NCI-H1436 treated with DMSO at 0.1 percent for 48 hours (cell line): ENCODE measurements at places on chromosomes 11 and 22.

- no peak for DNase-seq
Measured at GRCh38 chr11:32820497-32820896, 9.2 kb upstream of the PRRG4 start.

DNA sequence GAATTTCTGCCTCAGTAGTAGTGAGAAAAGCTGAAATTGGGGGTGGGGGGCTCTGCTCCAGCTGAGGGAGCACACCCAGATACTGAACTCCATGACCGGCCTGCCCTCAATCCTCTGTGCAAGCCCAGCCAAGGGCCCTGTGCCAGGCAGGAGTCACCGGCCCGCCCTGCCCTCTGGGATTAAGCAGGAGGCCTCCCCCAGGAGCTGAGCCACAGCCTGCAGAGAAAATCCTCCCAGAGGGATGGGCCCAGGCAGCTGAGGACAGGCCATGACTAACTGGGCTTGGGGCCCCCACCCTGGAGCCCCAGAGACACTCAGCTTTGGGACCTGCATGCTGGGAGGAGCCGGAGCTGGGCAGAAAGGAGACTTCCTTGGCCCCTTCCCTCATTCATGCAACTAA is 48.8 kb downstream of the MN1 start:
- no peak for DNase-seq

GRCh38 chr11:74683941-74684481 is 47.2 kb downstream of the CHRDL2 start:
- no peak for DNase-seq

- no peak for DNase-seq
Measured at GRCh38 chr11:12546660-12547059, 127.6 kb upstream of the TEAD1 start.

DNA sequence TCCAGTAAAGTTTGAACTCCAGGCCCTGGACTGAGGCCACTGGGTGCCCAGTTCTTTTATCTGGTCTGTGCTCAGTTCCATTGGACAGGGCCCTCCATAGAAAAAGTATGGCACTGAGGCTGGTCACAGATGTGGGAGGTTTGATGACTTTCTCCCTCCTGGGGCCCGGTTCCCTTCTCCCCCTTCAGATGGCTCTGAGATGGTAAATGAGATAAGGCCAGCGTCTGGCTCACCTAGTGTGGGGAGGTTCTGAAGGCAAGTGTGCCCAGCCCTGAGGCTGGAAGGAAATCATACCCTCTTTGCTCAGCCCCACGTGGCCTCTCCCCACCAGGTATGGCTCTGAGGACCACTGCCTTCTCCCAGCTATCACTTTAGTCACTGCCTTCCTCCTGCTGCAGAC is 1.5 kb upstream of the CLDN5 start:
- no peak for DNase-seq

DNA sequence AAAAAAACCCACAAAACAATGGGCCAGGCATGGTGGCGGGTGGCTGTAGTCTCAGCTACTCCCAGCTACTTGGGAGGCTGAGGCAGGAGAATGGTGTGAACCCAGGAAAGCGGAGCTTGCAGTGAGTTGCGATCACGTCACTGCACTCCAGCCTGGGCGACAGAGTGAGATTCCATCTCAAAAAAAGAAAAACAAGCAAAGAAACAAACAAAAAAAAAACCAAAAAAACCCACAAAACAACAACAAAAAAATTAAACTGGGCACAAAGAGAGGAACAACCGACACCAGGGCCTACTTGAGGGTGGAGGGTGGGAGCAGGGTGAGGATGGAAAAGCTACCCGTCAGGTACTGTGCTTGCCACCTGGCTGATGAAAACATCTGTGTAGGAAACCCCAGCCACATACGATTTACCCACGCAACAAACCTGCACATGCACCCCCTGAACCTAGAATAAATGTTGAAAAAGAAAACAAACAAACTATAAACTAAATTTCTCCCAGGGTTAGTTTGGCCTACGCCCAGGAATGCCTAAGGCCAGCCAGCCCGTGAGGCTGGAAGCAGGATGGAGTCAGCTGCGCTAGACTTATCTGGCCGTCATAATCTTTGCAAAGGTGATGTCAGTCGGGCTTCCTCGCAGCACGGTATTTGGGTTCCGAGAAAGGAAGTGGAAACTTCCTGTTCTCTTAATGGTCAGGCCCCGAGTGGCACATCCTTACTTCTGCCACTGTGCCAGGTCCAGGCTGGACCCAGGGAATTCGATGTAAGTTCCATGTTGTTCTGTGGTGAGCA is 21.9 kb upstream of the CYB5R3 start:
- DNase-seq, result no peak

- DNase-seq, result no peak
Measured at GRCh38 chr11:2453436-2453835, 8.6 kb downstream of the KCNQ1 start.

GRCh38 chr11:88979641-88980040 is 86.1 kb downstream of the GRM5 start:
- DNase-seq, result no peak
